COLO829 (cell line): ENCODE measurements at places on chromosomes 3 and 15.

- no peak for DNase-seq
These were observed 10.0 kb upstream of the ATP2B2 start for GRCh38 chr3:10515396-10515795.

DNA sequence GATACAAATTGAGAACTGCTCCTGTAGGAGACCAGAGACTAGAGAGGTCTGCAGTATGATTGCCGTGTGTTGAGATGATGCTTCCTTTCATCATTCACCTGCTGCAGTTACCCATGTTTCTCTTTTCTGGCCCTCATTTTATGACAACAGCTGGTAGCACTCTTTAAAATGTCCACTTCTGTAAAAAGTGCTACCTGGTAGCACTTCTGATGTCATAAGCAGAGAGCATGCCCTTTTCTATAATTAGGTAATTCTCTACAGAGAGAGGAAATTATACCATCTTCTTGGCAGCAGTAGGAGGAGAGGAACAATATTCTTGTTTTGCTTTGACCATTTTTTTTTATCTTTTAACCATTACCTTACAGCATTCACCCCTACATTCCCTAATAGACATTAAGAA, 123.8 kb downstream of the PPM1L start:
- no peak for DNase-seq

DNA sequence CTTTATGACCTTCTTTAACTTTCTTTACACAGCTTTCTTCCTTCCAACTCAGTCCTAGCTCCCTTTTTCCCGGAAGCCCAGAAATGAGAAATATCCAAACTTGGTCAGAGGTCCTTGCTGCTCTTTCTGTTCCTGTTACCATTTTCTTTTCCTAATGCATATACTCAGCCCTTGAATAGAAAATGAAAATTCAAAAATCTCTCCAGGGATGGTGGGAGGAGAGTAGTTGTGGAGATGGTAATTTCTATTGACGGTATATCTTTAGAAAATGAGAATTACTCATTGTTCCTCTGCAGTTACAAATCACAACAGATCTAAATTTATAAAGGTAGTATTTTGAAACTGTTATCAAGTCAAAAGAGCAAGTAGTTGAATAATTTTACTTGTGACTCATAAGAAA, 255.1 kb downstream of the NEK10 start:
- no peak for DNase-seq

DNA sequence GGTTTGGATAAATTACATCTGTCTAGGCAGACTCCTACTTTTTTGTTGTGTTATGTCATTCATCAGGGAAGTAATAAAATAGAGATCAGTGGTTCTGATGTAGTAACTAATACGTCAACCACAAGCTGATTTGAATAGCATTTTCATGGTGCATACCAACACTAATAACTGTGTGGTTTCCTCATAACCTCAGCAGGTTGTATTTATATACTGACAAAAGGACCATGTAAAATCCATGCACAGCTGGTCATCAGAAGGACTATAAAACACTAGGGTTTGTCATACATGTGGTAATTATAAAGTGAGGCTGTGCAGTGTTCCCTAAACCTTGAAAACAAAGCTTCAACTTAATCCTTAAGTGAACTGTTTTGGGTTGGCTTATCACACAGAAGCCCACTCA, 216.8 kb upstream of the RBMS3 start:
- DNase-seq = no peak

- DNase-seq = no peak
These were observed 807.2 kb upstream of the CFAP20DC start for GRCh38 chr3:59856934-59857460.

- DNase-seq = no peak
These were observed 67.2 kb upstream of the TGFBR2 start for GRCh38 chr3:30539206-30539605.

GRCh38 chr3:52483577-52484381, 11.4 kb upstream of the STAB1 start:
- no peak for DNase-seq

DNA sequence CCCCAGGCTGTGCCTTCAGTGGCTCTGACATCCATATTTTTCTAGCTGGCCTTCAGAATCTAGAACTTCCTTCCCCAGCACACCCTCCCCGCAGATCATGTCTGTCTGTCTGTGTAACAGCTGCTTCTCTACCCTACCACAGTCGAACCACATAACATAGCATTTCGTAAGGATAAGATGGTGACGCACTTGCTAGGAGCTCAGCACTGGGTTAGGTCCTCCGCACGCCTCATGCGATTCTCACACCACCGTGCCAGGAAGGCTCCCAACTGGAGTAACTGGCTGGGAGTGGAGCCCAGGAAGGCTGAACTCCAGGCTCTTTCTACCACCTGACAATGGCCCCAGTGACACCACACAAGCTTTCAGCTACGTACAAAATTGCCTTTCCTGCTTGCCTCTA, 168.6 kb downstream of the STT3B start:
- no peak for DNase-seq

GRCh38 chr3:16912400-16913263, 27.9 kb downstream of the PLCL2 start:
- no peak for DNase-seq

- DNase-seq = no peak
These were observed 4.1 kb upstream of the CHRNA3 start for GRCh38 chr15:78624651-78625590.

GRCh38 chr3:69521286-69521685, 135.4 kb upstream of the FRMD4B start:
- no peak for DNase-seq

GRCh38 chr3:152121270-152121636, 147.5 kb upstream of the MBNL1 start:
- DNase-seq = peak; percentile 35

DNA sequence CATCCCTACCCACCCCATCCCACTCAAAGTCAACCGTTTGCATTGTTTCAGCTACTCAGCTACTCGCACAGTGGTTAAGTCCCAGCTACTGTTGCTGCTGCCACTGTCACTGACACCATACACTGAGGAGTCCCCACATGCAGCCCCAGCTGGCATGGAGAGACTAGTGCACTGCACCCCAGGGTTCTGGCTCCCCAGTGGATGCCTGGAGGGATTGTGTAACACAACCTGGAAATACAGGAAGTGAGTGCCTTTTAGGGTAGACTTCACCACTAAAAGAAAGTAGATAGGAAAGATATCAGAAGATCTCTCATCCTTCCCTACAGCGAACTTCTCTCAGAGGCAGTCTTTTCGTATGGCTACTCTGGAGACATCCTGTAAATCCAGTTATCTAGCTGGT, 169.2 kb upstream of the STRIT1 start:
- no peak for DNase-seq

DNA sequence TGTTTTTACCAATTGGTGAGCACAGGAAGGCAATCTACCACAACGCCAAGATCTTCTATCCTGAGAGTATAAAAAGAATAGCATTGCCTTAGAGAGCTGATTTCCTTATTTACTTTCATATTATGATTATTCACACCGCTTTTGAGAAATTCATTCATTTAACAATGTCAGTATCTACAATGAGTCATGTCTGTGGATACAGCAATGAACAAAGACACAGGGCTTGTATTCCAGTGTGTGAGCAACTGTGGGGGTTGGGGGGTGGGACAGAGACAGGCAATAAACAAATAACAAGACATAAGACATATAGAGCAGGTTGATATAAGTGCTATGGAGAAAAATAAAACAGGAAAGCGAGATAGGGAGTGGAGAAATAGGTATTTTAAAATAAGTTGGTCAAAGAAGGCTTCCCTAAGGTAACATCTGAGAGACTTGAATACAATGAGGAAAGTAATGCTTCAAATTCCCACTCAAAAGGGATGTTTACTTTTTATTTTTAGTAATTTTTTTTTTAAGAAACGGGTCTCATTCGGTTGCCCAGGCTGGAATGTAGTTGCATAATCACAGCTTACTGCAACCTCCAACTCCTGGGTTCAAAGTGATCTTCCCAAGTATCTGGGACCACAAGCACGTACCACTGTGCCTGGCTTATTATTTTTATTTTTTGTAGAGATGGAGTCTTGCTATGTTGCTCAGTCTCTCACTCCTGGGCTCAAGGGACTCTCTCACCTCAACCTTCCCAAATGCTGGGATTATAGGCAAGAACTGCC, 45.7 kb downstream of the PGBD4 start:
- DNase-seq = peak; percentile 6

- DNase-seq = no peak
These were observed 132.8 kb downstream of the PGPEP1L start for GRCh38 chr15:98874773-98875172.

DNA sequence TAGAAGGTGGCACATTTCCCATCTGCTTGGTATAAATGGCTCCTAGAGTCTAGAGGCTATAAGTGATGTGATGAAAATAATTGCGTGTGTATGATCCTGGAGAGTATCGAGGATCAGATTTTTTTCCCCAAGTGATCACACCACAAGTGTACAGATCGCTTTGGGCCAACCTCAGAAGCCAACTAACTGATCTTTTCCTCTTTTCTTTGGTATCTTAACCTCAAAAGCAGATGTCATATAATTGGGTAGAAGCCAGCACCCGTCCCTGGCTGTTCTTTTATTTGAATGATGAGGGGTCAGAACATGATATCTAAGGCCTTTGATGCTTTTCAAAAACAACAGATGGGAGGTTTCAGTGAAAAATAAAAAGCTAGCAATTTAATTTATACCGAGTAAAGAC, 3.3 kb downstream of the P2RY14 start:
- DNase-seq = no peak

DNA sequence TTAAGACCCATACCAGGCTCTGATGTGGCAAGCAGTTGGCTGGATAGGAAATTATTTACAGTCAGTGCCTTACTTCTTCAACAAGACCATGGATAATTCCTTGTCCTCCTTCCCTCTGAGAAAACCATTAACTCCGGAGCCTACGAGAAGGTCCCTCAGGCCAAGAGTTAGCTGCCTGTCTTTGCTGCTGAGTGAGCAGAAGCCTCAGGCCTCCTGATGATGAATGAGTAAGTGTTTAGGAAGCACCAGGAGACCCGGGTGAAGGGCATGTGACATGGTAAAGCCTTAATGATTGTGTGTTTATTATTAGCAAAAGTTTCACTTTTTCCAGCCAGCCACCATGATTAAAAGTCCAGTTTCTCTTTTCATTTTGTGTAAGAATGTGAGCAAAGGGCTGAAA, 174.9 kb upstream of the TOPAZ1 start:
- DNase-seq = peak; percentile 92

DNA sequence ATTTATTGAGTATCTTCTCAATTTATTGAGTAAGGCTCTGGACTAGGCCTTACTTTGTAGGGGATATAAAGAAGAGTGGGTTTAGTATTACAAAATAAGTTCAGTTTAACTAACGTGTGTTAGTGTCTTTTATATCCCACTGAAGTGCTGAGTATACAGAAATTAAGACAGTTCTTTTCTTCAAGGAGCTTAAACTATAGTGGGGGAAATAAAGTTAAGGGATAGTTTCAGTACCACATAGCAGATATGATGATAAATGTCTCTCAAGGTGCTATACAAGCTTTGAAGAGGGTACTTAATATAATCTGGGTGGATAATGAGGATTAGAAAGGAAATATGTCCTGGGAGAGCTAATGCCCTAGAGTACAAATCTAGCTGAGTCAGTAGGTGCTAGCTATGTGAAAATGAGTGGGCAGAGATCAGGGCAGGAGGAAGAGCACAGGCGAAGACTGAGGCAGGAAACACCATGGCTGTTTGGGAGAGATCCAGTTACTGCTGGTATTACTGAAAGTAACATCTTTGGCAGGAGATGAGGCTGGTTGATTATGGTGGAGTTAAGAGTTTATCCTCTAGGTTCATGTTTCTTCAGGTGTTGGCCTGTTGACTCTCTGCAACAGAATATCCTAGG, 46.0 kb downstream of the TEX9 start:
- no peak for DNase-seq

DNA sequence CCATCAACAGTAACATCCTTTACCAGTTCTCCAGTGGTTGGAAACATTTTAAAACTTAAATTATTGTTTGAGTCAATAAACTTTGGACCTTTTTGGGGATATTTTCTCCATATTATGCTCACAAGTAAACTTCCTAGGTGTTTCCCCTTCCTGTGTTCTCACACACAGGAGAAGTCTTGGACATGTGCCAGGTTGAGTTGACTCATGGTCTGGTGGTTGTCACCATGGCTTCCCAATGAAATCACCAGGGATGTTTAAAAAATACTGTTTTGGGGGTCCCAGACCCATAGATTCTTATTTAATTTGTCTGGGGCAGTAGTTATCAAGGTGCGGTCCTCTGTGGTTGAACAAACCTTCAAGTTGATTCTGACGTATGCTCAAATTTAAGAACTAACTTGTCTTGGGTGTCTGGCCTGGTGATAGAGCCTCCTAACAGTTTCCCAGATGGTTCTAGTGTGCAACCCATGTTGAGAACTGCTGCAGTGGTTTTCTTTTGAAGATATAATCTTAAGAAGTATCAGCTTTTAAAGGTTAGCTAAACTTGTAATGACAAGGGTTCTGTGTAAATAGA, 291.8 kb downstream of the EDEM1 start:
- no peak for DNase-seq

DNA sequence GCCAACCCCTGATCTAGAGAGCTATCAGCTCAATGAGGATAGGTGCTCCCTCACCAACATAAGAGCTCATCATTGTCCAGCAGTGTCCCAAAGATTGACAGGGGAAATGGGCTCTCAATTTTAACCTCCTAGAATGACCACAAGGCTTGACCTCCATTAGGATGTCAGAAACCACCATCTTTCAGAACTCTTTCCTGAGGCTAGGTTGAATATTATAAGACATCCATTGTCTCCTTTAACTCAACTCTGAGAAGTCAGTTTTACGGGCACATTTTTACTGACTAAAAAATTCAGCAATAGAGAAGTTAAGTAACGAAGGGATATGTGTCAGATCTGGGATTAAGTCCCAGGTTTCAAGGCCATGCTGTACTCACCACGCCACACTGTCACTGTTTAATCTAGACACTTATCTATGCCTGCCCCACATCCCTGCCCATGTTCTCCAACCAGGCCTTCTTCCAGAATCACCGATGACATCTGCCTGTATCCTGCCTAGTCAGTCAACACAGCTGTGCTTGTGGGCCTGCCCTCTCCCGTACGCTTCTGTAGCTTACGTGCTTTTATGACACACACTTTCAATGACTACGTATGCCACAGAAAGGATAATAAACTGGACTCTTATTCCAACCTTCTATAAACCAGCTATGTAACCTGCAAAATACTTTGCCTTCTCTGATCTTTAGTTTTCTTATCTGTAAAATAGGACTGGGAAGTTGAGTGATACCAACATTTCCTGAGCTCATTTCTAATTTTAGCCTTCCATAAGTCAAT, 17.1 kb upstream of the MUC13 start:
- peak; percentile 55 for DNase-seq

DNA sequence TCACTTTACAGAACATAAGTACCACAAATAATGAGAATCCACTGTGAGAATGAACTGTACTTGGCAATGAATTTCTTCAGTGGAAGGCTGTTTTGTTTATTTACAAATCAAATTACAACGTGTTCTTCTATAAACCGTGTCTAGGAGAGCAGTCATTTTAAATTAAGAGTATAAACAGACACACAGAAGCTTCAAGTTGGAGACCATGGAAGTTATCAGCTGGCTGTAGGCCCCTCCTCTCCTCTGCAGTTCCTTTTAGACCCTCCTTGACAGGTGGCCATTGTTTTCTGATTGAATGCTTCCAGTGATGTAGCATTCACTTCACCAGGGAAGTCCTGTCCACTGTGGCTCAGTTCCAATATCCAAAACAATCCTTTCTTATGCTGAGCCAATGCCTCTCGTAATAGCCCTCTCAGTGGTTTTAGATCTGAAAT, 7.3 kb upstream of the MAPK6 start:
- no peak for DNase-seq
